G401 (cell line): ENCODE measurements at places on chromosomes 11 and 22.

DNA sequence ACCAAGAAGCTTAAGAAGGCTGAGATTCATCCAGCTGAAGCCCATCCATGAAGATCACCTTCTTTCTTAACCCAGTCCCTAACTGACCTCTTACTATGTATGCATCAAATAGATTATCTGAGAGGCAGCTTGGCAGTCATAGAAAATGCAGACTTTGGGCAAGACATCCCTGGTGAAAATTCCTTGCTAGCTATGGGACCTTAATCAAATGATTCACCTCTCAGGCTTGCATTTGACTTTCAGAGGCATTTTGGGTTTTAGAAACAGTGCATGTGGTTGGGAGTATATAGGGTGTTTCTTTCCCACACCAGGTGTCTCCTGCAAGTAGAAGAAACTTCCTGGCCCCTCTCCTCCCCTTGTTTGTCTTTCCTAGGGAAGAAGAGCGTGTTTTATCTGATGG lies 188.5 kb upstream of the ISX start:
- no peak for DNase-seq

DNA sequence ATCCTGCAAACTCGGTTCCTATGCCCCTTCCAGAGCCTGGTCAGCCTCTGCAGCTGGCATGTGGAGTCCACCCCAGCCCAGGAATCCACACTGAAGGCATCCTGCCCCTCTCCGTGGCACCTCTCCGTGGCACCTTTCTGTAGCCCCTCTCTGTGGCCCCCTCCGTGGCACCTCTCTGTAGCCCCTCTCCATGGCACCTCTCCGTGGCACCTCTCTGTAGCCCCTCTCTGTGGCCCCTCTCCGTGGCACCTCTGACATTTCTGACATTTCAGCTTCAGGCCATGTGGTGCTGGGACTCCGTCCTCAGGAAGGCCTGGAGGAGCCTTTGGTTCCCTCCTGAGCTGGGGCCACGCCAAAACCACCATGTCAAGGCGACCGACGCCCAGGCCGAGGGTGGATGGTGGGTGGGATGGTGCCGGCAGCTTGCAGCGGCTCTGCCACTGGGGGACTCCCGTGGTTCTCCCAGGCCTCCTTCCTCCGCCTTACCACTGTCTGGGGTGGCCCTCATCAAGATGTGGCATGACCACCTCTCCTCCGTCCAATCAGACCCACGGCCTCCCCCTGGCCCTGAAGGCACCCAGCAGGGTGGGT lies 1518.5 kb downstream of the BRD1 start:
- DNase-seq: no peak

- DNase-seq: peak; percentile 84
These were observed 278.4 kb downstream of the KIRREL3 start for GRCh38 chr11:126722006-126722736.

DNA sequence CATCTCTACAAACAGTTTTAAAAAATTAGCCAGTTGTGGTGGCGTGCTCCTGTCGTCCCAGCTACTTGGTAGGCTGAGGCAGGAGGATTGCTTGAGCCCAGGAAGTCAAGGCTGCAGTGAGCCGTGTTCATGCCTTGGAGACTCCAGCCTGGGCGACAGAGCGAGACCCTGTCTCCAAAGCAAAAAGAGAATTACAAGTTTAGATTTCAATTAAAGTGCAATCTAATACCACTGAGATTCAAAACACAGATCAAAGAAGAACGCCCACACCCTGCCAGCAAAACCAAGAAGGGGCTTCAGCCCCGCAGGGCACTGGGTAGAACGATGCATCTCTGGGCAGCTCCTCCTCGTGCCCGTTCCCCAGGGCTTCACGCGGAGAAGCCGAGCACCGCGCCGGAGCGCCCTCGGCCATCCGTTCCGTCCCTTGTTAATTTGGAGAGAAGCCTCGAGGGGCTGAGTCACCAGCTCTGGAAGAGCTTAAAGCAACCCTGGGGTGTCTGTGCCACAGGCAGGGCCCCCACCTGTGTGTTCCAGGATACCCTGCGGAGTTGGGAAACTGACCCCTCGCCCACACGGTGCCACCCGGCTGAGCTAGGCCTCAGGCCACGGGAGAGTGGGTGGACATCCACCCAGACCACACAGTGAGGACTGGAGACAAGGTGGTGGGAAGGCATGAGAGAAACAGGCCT lies 47.0 kb downstream of the AP2A2 start:
- no peak for DNase-seq

DNA sequence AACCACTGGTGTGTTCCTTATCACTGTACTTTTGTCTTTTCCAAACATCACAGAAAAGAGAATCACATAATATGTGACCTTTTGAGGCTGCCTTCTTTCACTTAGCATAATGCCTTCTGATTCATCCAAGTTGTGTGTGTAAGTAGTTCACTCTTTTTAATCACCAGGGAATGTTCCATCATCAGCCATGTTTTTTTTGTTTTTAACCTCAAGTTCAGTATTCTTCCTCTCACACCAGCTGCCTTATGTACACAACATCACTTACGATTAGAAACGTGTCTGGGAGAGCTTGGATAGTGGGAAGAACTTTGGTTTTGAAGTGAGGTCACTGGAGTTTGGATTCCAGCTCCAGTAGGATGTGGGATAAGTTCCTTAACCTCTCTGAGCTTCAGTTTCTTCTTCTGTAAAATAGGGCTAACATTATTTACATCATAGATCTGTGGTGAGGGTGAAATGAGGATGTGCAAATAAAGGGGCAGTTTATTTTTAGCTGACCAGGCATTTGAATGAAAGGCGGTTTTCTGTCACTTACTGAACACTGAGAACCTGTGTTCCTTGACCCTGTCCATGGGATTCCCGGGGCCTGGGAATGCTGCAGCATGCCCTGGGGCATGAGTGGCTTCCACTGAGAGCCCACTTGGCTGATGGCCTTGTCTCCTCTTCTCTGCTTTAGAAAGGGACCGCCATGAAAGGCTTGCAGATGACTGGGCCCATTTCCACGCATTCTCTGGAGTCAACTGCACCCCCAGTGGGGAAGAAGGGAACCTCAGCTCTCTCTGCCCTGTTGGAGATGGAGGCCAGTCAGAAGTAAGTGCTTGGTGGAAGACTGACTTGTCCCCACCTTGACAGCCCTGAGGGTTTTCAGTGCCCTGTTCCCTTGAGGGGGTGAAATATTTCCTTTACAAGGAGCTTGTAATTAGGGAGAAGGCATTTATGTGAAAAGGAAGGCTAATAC lies 92.6 kb downstream of the DEPDC5 start:
- DNase-seq: no peak

DNA sequence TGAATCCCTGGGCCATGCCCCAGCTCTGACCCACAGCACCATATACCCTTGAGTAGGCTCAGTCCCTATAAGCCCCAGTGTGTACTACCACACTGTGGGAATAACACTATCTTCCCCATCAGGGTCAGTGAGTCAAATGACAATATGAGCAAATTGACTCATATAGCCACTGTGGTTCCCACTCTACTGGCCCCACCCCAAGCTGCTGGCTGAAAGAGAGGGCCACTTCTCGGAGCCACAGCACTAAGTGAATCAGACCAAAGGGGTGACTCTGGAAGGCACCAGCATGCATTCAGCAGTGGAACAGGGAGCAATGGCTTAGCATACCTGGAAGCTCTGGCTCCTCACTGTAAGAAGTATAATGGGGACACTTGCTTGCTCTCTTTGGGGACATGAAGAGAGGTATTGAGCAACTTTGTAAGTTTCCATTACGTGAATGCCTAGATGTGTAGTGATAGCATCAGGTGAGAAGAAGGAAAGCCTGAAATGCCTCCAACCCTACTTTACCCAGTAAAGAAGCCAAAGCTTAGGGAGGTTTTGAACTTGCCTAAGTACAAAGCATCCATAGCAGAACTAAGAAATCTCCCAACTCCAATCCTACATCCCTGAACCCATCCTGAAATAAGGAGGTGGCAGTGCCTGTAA lies 13.5 kb downstream of the CD59 start:
- no peak for DNase-seq

DNA sequence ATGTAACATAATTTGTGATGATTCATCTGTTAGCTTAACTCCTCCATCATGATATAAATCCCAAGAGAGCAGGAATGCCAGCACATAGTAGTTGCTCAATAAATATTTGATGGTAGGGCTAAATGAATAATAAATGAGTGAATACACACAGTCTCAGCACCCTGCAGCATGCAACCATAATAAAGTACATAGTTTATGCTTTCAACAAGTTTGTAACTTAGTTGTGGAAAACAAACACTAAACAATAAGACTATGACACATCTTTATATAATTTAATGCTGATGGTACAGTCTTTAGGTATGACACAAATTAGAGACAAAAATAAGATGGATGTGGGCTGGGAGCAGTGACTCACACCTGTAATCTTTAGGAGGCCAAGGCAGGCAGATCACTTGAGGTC lies 3.8 kb downstream of the ALKBH8 start:
- DNase-seq: no peak

DNA sequence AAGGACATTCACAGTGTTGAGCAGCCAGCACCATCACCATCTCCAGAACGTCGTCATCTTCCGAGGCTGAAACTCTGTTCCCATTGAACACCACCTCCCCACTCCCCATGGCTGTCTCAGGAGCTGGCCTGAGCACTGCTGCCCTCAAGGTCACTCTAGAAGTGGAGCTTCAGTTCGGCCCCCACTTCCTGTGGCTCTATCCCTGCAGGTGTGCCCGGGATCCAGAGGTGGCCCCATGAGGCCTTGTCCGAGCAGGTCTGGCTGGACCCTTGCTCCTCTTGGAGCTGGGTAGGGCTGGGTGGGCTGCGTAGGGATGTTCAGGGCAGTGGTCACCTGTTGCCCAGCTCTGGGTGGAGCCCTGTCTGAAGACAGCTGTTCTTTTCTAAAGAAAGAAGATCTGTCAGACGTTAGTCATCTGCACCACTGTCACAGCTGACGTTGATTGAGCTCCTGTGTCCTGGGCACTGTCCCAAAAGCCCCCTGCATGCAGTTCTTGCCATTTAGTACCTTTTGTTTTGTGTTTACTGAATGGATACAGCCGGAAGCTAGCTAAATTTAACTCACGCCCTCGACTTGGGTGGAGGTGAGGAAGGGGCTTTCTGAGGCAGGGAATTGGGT lies 75.5 kb upstream of the CLDN5 start:
- DNase-seq: no peak

- no peak for DNase-seq
These were observed 41.9 kb downstream of the SNX19 start for GRCh38 chr11:130874396-130874795.

- DNase-seq: no peak
These were observed 3.1 kb upstream of the OOSP4A start for GRCh38 chr11:59960502-59961381.

- no peak for DNase-seq
These were observed 175.1 kb downstream of the SWAP70 start for GRCh38 chr11:9838961-9839360.

DNA sequence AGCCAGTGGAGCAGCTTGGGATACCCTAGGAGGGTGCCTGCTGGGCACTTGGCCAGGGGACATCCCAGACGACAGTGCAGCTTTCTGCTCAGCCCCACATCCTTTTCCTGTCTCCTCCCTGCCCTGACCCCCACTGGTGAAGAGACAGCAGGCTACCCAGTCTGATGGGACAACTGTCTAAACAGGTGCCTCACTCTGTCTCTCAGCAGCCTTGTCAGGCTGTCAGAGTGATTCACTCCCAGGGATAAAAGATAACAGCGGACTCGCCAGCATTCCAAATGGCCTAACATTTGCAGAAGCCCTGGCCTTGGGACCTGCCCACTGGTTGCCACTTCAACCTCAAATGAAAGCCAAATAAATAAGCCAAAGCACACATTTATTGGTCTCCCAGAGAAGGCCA lies 318.6 kb upstream of the PLET1 start:
- DNase-seq: no peak

DNA sequence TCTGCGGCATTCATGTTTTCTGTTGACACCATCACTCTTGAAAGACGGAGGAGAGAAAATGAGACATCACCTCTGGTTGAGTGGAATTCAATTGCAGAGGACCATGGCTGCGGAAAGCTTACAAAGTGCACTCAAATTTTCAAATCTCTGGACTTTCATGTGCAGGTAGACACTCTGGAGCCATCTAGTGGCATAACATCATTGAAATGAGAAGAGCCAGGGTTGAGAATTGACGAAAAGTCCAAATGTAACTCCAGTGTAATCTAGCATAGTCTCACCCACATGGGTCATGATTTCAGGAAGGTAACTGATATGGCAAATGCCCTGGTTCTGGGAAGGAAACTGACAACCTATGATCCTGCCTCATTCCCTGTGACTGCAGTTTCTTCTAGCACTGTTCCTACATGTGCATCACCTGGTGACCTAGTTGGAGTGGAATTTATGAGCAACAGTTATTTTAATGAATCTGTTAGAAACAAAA lies 687.8 kb downstream of the KCNA4 start:
- peak; percentile 40 for DNase-seq

DNA sequence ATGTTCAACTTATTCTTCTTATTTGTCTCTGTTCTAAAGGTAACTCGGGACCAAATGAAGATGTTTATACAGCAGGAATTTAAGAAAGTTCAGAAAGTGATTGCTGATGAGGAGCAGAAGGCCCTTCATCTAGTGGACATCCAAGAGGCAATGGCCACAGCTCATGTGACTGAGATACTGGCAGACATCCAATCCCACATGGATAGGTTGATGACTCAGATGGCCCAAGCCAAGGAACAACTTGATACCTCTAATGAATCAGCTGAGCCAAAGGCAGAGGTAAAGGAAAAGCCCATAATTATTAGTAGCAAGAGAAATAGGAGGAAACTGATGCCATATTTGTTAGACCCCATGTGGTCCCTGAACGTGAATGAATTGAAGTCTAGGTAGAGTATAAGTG lies 63.3 kb downstream of the TRIM44 start:
- peak; percentile 39 for DNase-seq

- DNase-seq: peak; percentile 66
These were observed 60.9 kb upstream of the CLMP start for GRCh38 chr11:123255909-123256308.

DNA sequence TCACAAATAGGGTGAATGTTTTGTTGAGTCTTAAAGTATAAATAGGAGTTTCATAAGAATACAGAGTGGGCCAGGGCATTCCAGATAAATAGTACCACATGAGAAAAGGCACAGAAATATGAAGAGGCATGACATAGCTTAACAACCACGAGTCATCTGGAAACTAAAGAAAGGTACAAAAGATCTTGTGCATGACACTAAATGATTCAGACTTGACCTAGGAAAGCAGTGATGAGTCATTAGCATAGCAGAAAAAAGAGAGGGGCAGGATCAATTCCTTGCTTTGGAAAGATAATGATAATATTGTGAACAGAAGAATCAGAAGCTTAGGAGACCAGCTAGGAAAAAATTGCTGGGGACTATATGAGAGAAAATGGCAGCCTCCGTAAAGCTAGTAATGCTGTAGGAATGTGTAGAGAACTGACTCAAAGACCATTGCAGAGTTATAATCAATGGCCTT lies 47.6 kb upstream of the FIBIN start:
- no peak for DNase-seq

GRCh38 chr11:119478711-119479285 lies 55.8 kb upstream of the THY1 start:
- DNase-seq: no peak

GRCh38 chr22:37664249-37665101 lies 6.0 kb downstream of the PDXP start:
- no peak for DNase-seq
